ENCODE measurements at places on chromosomes 16 and 17.

DNA sequence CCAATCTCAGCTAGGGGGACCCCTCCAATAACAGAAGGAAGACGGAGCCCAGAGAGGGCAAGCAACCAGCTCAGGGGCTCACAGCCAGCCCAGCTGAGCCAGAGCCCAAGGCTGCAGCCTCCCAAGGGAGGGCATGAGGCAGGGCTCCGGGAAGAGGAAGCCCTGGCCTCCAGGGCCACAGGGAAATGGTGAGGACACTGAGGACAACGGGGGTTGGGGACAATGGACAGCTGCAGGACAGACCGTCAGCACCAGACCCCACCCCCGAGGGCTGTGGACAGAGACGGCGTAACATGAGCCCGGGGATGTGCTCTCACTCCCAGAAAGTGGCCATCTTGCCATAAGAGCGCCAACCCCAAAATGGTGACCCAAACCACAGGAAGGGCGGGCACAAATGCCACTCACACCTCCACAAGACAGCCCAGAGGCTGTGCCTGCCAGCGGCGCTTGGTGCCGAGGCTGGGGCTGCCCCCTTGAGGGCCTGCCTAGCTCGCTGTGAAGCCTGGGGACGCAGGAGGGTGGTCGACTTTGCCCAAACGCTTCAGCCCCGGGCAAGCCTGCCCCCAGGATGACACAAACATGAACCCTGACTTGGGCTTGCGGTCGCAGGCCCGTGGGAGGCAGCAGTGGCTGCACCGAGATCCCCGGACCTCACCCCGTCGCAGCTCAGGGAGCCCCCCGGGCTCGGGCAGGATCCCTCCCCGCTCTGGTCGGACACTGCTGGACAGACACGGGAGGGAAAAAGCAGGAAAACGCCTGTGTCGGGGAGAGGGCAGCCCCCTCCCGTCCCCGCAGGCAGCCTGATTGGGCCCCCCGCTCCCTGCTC lies 10.5 kb downstream of the PIMREG start:
- DNase-seq, result no peak

GRCh38 chr16:88454523-88454947 lies 1.5 kb downstream of the ZFPM1 start:
- no peak for DNase-seq

DNA sequence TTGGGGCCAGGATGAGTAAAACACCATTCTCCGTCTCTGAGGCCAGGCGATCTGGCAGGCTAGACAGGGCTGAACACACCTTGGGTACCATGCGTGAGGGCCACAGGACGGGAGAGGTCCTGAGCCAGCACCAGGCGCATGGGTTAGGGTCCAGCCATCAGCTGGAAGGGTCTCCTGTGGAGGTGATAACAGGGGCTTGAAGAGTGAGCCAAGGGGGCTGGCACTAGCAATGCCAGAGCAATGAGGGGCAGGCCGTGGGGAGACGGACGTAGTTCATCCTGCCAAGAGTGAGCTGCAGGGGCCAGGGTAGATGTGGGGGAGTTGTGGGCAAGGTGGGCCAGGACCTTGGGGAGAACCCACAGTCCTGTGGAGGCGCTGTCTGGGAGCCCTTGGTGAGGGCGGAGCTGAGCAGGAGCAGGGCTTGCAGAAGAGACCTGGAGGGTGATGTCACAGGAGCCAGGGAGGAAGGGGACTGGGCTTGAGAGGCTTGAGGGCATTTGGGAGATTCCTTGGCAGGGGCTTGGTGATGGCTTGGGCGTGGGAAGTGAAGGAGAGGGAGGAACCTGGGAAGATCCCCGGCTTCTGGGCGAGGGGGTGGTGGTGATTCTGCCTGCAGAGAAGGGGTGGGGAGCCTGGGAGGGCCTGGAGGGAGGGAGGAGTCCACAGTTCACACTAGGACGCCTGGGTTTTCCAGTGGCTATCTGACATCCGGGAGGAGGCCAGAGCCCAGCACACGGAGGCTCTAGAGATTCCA lies 6.3 kb upstream of the NPTX1 start:
- no peak for DNase-seq

- DNase-seq, result no peak
Observed at GRCh38 chr16:69838489-69838888, 76.4 kb downstream of the WWP2 start.

DNA sequence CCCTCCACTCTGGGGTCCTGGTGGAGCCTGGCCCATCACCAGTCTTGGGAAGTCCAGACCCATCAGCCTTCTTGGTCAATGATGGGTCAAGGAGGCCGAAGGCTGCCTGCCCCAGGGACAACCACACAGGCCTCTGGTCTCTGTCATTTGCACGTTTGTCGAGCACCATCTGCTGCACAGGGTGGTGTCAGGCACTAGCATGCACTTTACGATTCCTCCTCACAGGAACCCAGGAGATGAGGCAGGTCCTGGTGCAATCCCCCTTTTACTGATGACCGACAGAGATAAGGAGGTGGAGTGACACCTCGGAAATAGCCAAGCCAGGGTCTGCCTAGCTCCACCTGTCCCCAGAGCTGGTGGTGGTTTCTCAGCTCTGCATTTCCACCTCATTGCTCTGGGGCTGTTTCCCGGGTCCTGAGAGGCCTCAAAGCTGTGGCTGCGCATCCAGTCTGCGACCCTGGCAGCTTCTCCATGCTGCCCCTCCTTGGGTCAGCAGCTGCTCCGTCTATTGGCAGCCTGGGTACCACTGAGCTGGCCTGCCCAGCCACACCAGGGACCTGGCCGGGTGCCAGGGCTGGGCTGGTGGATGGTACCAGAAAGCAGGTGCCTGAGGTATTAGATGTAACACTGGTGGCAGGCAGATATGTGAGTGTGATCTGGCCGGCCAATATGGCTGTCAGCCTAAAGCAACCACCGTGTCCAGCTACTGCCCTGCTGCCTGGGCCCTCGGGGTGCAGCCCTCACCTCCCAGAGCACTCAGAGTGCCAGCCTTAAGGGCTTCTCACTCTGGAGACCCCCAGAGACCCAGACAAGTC lies 10.0 kb downstream of the MMP15 start:
- no peak for DNase-seq

GRCh38 chr17:61656721-61657217 lies 65.8 kb upstream of the NACA2 start:
- DNase-seq, result no peak
